ENCODE measurements at places on chromosomes 4 and X.

DNA sequence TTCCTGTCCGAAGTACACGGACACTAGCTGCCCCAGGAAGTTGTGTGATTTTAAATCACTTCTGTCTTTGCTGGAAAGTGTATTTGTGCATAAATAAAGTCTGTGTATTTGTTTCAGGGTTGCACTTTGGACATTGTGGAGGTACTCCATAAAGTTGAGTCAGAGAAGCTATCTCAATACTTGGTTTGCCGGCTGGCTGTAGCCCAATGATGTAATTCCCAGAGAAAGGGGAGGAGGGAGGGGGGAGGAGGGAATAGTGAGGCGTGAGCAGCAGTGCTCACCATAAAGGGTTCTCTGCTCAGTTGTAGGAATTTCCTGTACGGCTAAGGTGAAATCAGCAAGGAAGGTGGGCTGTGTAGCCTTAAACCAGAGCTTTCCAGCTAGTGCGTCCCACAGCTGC, 7.5 kb downstream of the APEX2 start:
- DNase-seq = no peak

- DNase-seq = no peak
These were observed 1.7 kb downstream of the PDLIM5 start for GRCh38 chr4:94453391-94453963.

- no peak for DNase-seq
These were observed 365.0 kb downstream of the GPM6A start for GRCh38 chr4:175447016-175447415.

DNA sequence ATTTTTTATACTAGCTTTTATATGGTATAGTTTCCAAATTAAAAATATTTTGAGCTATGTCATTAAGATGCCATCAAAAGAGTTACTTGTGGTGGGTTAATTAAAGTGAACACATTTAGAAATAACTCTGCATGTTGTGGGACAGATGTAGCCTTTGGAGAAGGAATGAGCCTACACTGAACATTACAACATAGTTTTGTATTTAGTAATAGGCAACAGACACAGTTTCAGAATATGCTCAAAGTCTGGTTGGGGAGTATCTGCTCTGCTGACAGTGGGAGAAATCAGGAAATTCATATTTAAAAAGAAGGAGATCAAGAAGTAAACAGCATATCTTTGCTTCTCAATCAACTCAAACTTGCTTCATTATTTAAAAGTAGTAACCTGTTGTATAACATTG, 23.7 kb downstream of the EMCN start:
- DNase-seq = no peak

- DNase-seq = no peak
These were observed 14.3 kb upstream of the C4orf50 start for GRCh38 chr4:6032249-6033244.

- no peak for DNase-seq
These were observed 47.0 kb downstream of the NUDT9 start for GRCh38 chr4:87469390-87469789.

GRCh38 chrX:68659385-68659784, 11.9 kb downstream of the STARD8 start:
- no peak for DNase-seq

DNA sequence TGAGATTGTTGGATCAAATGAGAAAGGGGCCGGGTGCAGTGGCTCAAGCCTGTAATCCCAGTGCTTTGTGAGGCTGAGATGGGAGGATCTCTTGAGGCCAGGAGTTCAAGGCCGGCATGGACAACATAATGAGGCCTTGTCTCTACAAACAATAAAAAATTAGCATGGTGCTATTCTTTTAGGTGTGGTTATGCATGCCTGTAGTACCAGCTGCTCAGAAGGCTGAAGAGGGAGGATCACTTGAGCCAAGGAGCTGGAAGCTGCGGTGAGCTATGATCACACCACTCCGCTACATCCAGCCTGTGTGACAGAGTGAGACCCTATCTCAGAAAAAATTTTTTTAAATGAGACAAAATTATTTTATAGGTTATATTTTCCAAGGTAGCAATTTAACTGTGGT, 49.7 kb upstream of the TMEM150C start:
- no peak for DNase-seq

GRCh38 chr4:107837776-107838618, 13.3 kb downstream of the SGMS2 start:
- no peak for DNase-seq

DNA sequence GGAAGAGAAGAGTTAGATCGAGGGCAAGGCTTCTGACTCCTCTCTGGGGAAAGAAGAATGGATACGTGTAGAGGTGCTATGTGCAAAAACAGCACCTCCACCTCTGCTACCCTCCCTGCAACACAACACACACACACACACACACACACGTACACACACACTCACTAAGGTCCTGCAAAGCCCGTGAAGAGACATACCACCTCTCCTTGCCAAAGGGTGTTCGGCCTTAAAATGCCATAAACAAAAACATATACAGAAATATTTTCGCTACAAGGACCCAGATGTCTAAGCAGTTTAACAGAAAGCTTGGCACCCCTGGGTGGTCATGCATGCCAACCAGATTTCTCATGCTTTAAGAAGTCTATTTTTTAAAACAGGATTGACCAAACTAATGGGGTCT, 1.5 kb downstream of the TIFA start:
- no peak for DNase-seq

GRCh38 chr4:189355590-189355989, 585.1 kb upstream of the FRG1 start:
- no peak for DNase-seq

DNA sequence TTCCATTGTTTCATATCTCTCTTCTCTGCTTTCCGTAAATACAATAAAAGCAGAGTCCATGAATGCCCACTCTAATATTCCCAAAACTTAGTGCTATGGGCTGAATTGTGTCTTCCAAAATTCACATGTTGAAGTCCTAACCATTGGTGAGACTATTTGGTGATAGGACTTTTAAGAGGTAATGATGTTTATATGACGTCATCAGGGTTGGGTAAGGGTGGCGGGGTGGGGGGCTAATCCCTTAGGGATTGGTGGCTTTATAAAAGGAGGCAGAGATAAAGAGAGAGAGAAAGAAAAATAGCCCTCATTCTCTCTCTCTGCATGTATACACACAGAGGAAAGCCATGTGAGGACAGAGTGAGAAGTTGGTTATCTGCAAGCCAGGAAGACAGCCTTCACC, 722.2 kb downstream of the DMD start:
- DNase-seq = no peak

GRCh38 chr4:53800741-53801140, 209.5 kb upstream of the LNX1 start:
- no peak for DNase-seq

DNA sequence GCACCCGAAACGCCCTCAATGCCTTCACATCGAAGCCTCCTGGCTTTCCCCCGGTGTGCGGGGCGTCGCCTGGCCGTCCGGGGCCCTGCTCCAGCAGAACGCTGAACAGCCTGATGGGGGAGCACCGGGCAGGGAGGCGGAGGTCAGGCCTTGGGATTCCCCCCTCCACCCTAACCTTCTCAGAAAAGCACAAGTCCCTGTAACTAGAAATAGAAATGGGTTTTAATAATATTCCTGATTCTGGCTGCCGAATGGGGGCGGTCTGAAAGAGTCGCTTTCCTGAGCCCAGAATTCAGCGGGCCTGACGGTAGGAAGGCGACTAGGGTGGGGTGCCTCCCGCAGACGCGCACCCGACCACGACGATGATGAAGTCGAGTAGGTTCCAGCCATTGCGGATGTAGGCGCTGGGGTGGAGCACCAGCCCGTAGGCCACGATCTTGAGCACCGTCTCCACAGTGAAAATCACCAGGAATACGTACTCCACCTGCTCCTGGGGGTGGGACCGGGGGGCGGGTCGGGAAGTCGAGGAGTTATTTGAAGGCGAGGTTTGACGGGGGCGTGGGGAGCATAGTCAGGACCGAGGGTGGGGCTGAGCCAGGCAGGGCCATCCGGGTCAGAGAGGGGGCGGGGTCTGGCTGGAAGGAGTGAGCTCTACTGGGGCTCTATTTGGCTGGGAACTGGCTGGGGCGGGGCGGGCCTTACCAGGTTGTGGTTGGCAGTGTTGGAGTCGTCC, 2.5 kb downstream of the CACNA1F start:
- DNase-seq = peak; percentile 68

DNA sequence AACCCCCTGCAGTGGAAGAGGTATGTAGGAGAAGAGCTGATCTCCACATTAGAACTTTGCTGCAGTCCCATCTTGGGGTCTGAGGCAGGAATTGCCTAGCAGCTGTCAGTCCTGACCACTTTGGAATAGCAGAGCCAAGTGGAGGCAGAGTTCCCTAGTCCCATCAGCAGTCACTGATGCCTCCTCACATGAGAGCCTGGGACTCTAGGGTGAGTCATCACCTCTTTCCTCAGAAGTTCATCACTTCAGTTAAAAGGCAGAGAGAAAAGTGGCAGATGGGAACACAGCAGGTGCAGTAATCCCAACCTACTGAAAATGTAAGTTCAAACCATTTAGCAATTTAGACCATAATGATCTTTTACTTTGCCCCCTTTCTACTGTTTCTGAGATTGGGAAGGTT, 73.9 kb upstream of the MED14 start:
- no peak for DNase-seq

GRCh38 chrX:47992669-47993068, 11.1 kb downstream of the ZNF182 start:
- no peak for DNase-seq

- DNase-seq = no peak
These were observed 4.5 kb upstream of the GBA3 start for GRCh38 chr4:22688236-22688635.

- DNase-seq = no peak
These were observed 75.0 kb downstream of the TBC1D9 start for GRCh38 chr4:140681201-140681600.

- no peak for DNase-seq
These were observed 137.3 kb downstream of the MGST2 start for GRCh38 chr4:139802931-139803330.

DNA sequence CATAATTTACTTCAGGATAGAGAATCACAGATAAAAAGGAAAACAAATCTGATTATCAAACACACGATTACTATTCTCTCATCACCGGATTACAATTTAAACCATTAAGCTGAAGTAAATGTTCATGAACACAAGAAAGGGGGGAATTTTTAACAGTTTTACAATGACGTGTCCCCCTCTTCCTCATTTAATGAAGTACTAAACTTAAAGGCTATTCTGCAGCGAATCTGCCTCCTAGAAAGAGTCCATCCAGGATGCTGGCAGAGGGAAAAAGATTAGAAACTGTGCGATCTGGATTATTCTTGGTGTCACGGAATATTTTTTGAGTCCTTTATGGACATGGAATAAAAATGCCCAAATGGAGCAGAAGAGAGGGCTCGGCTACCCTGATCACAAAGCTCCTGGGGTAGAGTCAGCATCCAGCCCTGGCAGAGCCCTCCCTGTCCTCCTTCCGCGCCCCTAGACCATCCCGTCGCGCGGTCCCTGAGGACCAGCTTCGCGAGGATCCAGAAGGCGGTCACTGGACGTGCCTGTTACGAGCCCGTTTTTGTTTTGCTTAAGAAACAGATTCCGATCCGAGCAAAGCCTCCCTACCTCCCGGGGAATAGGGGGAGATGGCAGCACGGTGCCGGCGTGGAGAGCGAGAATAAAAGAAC, 1.2 kb downstream of the ELF2 start:
- DNase-seq = no peak

DNA sequence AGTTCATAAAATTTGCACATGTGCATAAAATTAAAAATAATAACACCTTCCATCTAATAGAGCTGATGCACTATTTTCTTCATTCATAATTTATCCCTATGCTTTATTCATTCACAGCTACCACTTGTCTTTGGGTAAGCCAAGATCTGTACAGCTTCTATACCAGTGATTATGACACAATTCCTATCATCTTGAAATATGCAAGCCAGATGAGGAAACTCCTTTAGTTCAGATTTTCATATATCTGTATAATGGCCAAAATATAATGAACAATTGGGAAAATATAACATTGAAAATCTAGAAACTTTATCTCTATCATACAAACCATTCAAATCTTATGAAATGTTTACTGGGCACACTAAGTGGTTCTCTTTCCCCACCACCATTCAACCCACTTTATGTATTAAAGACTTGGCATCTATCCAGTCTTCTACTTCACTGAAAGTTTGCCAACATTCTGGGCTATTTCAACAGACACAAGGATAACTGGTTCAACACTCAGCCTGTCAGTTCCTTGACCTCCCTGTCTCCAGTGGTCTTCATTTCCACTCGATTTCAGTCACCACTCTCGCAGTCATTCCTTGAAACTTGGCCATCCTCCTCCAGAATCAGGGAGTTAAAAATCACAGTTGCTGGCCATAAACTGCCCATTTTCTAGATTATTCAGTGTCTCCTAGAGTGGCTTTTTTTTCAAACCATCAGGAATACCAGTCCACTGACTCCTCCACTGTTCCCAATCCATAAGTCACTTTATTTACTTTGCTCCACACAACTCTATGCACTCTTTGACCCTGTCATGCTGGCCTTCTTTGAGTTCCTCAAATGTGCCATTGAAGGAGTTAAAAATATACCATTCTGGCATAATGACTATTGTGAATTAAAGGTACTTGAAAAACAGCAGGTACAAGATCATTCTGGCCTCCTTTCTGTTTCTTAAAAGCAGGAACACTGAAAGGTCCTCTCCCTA, 85.5 kb downstream of the CAMK2D start:
- DNase-seq = no peak

DNA sequence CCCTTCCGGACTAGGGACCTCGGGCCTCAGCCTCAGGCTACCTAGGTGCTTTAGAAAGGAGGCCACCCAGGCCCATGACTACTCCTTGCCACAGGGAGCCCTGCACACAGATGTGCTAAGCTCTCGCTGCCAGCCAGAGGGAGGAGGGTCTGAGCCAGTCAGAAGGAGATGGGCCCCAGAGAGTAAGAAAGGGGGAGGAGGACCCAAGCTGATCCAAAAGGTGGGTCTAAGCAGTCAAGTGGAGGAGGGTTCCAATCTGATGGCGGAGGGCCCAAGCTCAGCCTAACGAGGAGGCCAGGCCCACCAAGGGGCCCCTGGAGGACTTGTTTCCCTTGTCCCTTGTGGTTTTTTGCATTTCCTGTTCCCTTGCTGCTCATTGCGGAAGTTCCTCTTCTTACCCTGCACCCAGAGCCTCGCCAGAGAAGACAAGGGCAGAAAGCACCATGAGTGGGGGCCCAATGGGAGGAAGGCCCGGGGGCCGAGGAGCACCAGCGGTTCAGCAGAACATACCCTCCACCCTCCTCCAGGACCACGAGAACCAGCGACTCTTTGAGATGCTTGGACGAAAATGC, at the start of gene WAS:
TSS of gene WAS (plus strand) at position 389 of the 572 bp plus-strand sequence. CDS start at position 444, 55 bp downstream.
- peak; percentile 10 for DNase-seq

DNA sequence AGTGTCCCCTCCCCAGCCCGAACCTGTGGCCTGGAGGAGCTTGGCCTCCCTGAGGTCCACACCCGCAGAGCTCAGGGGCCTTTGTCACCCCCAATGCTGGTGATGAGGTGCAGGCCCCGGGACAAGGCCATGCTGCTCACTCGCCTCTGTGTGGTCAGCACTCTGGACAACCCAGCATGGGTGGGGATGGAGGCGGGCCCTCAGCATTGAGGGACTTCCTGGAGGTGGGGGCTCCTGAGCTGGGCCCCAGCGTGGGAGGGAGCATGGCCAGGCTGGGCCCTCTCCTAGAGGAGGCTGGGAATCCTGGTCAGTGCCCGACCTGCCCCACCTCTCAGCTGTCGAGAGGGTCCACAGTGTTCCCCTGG, 30.6 kb downstream of the TACC3 start:
- no peak for DNase-seq

DNA sequence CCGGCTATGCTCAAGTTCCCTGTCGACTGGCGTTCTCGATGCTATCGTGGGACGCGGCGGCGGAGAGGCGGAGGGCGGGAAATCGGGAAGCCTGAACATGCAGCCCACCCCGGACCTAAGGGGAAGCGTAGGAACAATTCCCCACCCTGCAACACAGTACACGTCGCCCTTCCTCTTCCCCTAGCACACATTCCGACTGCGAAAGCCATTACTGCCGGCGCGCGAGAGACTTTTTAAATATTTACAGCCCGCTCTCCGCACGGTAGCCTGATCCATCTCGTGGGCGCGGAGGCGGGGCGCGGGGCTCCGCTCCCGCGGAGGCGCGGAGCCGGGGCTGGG, 48.1 kb upstream of the BCOR start:
- DNase-seq = no peak

Measured in T-helper 1 cell (primary cell).